ENCODE measurements at places on chromosomes 7 and 10.

GRCh38 chr10:20767028-20767427 lies 130.1 kb downstream of the NEBL start:
- no peak for DNase-seq

DNA sequence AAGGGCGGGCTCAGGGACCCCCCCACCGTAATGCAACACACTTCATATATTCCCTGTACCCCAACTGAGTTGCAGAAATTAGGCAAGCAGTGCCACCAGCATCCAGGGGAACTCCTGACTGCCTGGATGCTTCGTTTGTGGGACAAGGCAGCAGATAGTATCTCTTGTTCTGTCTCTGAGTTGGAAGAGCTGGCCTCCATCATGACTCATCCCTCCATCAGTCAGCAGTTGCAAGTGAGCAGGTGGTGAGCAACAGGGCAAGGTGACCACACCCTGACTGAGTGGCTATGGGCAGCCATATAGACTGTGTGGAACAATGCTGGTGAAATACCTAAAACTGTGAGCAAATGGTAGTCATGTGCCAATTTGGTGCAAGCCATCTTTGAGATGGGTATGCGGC lies 22.8 kb upstream of the ADAMTS14 start:
- DNase-seq = peak; percentile 26

GRCh38 chr7:149334219-149334618 lies 72.2 kb downstream of the ZNF783 start:
- DNase-seq = no peak

- DNase-seq = peak; percentile 32
These were observed 42.8 kb upstream of the GNA12 start for GRCh38 chr7:2886900-2887299.

DNA sequence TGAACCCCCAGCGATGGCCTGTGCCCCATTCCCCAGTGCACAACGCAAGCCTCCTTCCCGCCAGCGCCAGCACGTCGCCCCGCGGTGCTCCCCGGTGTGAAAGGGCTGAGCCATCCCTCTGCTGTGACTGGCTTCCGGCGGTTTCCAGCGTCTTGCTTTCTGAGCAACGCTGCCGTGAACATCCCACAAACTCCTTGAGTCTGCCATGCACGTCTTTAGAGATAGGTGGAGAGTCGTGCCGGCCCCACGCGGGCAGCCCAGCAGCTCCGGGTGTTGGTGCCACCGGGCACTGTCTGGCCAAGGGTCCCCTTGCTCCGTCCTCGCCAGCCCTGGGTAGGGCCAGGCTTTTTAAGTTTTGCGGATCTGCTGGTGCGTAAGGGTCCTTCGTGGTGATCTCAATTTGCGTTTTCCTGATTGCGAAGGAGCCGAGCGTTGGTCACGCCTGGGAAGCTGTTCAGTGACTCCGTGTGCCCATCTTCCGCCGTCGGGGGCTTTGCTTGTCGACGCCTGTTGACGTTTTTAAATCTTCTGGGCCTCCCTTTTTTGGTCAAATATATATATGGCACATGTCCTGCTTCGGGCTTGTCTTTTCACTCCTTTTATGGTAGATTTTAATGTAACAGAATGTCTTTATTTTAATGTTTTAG lies 70.6 kb downstream of the FOXL3 start:
- DNase-seq = no peak

DNA sequence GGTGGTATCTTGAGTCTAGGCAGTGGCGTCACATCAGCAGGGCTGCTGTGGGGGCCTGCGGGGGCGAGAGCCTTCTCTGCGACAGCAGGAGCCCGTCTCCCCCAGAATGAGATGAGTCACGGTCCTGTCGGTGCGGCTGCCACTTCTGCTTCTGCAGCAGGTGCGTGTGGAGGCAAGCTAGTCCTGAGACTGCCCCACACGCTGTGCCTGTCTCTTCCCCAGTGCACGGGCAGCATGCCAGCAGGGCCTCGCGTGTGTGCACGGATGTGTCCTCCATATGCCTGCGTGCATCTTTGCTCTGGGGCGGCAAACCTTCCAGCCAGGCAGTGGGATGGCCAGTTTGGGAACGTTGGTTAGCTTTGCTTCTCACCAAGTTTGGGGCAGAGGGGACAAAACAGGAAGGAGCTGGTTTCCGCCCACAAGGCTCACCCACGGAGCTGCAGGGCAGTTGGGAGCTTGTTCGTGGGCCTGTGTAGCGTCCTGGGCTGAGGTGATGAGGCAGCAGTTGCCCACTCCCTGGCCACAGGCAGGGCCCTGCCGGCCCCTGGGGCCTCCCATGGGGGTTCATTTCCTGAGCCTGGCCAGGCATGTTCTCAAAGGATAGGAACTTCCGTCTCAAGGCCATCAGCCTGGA lies 60.8 kb upstream of the PPIF start:
- no peak for DNase-seq

DNA sequence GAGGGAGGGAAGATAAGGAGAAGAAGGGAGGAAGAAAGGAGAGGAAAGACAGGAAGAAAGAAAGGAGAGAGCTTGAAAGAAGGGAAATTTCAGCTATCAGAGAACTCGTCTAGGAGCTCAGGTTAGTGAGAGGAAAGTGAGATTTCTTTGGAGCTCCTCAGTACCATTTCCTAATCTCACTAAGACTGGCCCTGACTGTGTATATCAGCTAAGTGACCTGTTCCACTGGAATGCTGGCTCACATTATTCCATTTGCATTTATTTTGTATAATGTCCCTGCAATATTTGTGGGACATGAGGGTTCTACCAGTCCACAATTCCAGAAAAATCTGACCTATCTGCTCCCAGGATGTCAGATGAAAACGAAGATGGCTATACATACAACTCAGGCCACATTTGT lies 114.7 kb upstream of the CELF2 start:
- DNase-seq = no peak

DNA sequence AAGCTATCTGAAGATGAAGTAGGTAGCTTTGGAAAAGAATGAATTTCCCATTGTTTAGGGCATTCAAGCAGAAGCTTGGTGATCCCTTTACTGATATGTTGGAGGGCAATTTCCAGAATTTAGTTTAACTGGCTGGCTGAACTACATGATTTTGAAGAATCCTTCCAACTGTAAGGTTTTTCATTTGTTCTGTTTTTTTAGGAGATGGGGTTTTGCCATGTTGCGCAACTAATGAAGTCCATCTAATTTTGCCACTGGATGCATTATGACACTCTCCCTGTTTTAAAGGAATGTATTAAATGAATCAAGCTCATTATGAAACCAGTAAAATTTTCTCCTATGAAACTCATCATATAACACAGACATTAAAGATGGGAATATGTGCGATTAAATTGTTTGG lies 6.1 kb upstream of the DDX50 start:
- DNase-seq = no peak

GRCh38 chr7:102864958-102865357 lies 47.8 kb upstream of the LRRC17 start:
- no peak for DNase-seq

DNA sequence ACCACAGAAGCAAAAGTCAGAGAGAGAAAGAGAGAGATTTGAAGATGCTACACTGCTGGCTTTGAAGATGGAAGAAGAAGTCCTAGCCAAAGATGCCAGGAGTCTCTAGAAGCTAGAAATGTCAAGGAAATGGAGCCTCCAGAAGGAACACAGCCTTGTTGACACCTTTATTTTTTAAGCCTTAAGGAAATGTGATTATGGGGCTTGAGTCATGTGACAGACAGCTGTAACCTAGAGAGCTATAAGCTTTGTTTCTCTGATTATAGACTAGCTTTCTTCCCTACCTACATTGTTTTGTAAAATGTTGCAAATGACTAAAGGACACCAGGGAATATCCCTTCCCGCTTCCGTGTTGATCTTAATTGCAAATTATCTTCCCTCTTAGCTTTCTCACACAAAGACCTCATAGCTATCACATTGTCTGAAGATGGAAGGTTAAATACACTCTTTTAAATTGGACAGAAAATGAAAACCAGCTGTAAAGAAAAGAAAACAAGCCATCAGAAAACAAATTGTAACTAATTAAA lies 199.9 kb downstream of the ARHGAP12 start:
- no peak for DNase-seq

DNA sequence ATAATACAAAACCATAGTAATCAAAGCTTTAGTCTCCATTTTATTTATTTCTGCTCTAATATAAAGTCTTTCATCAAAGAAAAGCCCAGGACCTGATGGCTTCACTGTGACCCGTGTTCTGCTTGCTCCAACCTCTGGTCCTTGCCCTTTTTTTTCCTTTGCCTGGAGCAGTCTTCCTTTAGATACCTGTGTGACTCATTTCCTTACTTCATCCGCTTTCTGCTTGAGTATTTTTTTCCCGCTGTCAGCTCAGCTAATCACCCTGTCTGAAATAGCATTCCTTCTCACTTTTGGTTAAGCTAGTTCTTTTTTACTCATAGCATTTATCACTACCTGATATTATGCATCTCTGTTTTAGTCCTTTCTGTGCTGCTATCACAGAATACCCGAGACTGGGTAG lies 194.8 kb downstream of the ABCA13 start:
- DNase-seq = no peak

DNA sequence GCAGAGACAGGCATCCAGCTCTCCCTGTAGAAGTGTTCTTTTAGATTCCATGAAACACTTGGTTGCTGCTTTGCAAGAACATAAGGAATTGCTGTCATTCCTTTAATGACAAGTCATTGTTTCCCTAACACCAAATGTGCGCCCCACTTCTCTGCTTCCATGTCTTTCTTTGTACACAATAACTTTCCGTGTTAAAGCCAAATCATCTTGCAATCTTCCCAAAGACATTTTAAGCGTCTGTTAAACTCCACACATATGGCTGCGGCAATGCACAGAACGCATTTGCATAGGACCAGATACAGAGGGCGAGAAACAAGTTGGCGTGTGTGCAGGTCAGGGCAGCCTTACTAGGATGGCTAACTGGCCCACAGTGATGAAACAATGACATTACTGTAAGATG lies 399.3 kb upstream of the PRKCQ start:
- DNase-seq = no peak

GRCh38 chr7:70799841-70800405 lies 332.0 kb upstream of the GALNT17 start:
- DNase-seq = no peak

GRCh38 chr7:57354679-57355338 lies 95.2 kb upstream of the ZNF716 start:
- DNase-seq = no peak

- no peak for DNase-seq
These were observed 227.9 kb upstream of the PRSS58 start for GRCh38 chr7:142485617-142486226.

DNA sequence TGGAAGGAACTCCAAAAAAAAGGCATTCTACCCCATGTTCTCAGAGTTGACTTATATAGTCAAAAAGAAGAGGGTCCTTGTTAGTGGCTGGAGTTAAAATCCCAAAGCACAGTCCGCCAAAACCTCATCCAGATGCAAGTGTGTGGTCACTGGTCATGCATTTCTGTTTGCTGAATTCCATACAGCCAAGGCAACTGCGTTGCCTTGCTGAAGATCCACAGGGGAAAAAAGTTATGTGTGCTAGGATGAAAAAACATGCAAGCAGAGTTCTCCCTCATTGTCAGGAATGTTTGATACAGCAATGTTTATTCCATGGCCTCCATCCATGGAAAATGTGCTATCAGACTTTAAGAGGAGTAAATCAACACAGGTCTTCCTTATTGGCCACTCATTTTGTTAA lies 213.1 kb downstream of the CREB5 start:
- DNase-seq = no peak

- no peak for DNase-seq
These were observed 69.0 kb downstream of the CASD1 start for GRCh38 chr7:94578614-94579013.

- no peak for DNase-seq
These were observed 16.3 kb downstream of the CUBN start for GRCh38 chr10:17113346-17113745.

DNA sequence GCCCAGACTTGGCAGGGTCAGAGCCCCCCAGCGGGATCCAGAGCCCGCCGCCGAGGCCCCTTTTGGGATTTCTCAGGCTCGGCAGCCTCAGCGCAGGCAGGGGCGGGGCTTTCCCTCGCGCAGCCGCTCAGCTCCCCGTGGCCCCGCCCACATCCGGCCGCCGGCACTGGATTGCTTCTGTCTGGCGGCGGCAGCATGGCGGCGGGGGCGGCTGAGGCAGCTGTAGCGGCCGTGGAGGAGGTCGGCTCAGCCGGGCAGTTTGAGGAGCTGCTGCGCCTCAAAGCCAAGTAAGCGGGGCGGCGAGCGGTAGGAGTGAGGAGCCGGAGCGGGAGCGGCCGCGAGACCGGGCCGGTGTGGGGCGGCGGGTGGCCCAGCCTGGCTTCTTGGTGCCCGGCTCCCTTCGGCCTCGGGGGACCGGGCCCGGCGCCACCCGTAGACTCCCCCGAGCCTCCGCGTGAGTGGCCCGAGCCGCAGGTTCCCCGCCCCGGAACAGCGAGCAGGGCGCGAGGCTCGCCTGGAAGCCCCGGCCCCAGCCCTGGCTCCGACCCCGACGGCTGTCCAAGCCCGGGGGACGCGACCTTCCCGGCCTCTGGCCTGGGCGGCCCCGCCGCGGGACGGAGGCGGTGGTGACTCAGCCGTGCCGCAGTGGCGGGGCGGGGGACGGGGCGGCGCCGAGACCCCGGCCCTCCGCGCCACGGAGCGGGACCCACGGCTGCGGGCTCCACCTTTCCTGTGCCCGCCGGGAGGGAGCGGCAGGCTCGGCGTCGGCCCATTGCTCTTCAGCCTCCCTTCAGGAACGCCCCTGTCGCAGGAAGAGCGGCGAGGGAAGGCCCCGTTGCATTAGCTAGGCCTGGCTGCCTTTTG lies at the start of gene GLRX3:
Gene GLRX3, plus strand, starts transcription at position 166 of the 864 bp plus-strand sequence. Its CDS starts 30 bp downstream, at position 196.
- DNase-seq = peak; percentile 86

- DNase-seq = no peak
These were observed 147.0 kb downstream of the WDR37 start for GRCh38 chr10:1203216-1203615.

- DNase-seq = no peak
These were observed 5.2 kb downstream of the CCNY start for GRCh38 chr10:35341521-35341920.

DNA sequence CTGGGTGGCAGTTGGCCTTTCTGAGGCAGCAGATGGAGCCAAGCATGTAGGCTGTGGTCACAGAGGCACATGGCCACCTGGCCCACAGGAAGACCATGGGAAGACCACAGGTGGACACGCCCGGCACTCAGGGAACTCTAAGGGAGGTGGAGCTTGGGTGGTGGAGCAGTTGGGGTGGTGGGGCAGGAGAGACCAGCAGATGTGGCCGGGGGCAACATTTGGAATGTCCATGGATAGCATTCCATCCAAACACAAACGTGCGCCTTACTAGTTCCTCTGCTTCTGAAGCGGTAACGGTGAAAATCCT lies 290.9 kb downstream of the PTPRN2 start:
- DNase-seq = no peak

DNA sequence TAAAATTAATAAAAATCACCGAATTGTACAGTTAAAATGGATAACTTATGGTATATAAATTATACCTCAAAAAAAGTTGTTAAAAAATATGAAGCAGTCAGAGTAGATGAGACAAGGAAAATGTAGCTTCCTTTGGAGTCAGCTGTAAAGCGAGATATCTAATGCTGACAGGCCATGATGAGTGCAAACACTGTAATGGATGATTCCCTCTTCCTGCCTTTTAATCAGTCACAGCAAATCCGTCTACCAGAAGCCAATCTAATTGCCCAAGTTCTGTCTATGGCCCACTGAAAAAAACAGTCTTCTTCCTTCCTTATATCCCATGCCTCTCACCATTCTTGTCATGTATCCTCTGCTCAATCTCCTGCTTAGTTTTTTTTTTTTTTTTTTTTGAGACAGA lies 59.9 kb upstream of the DNAJB12 start:
- no peak for DNase-seq

GRCh38 chr7:140674899-140675701 lies 2.4 kb downstream of the ADCK2 start:
- no peak for DNase-seq
